ENCODE measurements at places on chromosomes 11 and 22.

GRCh38 chr11:8721609-8722500 is 39.3 kb downstream of the RPL27A start:
- no peak for DNase-seq

DNA sequence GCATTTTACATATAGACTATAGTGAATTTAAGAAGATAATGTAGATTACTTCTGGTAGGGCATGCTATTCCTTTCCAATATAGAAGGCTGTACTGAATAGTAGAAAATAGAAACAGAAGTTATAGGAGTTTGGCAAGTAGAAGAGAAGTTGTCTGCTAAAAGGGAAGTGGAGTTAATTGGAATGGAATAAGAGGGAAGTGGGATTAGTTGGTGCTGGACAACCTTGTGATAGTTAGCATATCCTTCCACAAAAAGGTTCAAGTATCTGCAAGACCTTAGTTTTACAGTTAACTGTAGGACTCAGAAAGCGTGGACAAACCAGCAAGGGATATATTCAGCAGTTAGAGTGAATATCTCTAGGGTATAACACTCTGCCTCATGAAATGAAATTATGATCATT is 185.5 kb downstream of the SWAP70 start:
- DNase-seq = no peak

GRCh38 chr11:5288906-5289550 is 12.7 kb downstream of the OR51B4 start:
- DNase-seq = no peak

GRCh38 chr11:72406540-72407527 is 27.5 kb downstream of the CLPB start:
- no peak for DNase-seq

GRCh38 chr11:83035070-83035854 is 36.4 kb downstream of the RAB30 start:
- DNase-seq = no peak

- no peak for DNase-seq
These were observed 58.1 kb upstream of the BARX2 start for GRCh38 chr11:129317571-129317970.

GRCh38 chr22:26722159-26722558 is 64.8 kb downstream of the MIAT start:
- no peak for DNase-seq

- DNase-seq = no peak
These were observed 36.1 kb upstream of the ANKK1 start for GRCh38 chr11:113351480-113351879.

- DNase-seq = no peak
These were observed 457.0 kb downstream of the MN1 start for GRCh38 chr22:27344546-27344945.

- DNase-seq = no peak
These were observed 303.8 kb downstream of the NXPE2 start for GRCh38 chr11:114982141-114982540.

DNA sequence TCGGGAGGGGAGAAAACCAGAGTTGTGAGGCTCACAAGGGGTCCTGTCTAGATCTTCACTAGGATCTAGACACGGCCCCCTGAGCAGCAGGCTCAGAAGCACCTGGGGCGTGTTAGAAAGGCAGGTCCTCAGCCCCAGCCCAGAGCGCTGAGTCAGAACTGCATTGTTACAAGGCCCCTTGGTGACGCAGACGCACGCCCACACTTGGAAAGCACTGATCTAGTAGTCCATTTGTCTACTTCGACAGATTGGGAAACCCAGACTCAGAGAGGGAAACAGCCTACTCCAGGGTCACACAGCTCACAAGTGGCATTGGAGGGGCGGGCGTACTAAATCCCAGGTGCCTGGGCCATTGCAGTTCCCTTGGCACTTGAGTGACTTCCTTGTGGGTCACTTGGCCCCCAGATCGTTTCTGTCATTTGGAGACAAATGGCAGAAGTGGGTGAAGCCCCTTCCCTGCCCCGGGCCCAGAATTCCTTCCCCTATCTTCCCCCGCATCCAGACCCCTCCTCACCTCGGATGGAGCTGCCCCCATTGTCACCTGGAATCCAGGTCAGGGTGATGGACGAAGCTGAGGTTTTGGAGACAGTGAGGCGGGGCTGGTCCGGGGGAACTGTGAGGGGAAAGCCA is 110.8 kb downstream of the CEP164 start:
- DNase-seq = no peak

- DNase-seq = no peak
These were observed 27.8 kb downstream of the ETS1 start for GRCh38 chr11:128559496-128560103.

GRCh38 chr11:101444851-101445250 is 139.0 kb downstream of the TRPC6 start:
- DNase-seq = no peak

DNA sequence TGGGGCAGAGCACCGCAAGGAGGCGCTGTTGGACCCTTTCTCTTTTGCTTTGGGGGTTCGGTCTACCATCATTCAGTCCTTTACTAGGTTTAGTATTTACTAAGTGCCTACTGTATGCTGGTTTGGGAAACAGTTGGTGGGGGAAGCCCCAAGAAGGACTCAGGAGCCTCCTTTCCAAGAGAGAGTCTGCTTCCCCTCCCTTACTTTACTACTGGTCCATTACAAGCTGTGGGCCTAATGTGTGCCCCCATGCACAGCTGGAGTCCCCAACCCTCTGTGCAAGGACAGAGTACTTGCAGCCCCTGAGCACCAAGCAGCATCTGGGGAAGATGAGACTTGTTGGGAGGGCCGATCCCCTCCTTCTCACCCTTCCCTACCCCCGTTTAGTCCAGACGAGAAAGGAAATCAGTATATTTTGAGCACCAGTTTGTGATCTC is 876 bp upstream of the UBE2L6 start:
- no peak for DNase-seq

- no peak for DNase-seq
These were observed 19.3 kb downstream of the IGSF9B start for GRCh38 chr11:133937468-133937867.

DNA sequence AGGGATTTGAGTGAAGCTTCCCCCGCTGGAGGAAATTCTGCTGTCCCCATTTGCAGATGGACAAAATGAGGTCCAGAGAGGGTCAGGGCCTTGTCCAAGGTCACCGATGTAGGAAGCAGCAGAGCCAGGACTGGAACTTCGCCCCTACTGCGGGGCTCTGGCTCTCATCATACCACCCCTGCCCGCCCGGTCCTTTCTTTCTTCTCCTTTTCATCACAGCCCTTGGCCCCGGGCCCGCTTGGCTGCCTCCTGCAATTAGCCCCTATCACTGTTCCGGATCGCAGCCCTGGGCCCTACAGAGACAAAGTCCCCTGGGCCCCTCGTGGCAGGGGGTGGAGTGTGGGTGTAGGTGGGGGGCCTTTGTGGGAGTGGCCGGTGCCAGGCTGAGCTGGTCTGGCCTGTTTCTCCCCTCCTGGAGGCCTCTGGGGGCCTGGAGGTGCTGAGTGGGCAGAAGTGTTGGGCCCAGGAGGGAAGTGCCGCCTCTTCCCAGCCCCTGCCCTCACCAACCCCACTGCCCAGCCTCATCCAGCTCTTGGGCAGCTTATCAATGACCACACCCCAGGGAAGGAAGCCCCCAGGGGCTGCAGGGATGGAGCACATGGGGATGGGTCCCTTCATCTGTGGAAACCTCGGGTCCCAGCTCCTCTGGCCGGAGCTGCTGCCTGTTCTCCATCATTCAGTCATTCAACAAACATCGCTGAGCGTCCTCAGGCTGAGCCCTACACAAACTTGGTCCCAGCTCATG is 3.4 kb downstream of the EMID1 start:
- no peak for DNase-seq

DNA sequence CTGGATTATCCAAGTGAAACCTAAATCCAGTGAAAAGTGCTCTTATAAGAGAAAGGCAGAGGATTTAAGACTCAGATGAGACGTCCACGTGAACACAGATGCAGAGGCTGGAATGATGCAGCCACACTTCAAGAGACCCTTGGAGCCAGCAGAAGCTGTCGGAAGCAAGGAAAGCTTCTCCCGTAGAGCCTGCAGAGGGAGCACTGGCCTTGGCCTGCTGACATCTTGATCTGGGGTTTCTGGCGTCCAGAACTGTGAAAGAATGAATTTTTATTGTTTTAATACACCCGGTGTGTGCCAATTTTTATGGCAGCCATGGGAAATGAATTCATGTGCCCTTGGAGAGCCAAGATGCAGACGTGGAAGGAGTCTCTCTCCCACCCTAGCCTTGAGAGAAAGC is 407.0 kb upstream of the B3GAT1 start:
- DNase-seq = no peak

DNA sequence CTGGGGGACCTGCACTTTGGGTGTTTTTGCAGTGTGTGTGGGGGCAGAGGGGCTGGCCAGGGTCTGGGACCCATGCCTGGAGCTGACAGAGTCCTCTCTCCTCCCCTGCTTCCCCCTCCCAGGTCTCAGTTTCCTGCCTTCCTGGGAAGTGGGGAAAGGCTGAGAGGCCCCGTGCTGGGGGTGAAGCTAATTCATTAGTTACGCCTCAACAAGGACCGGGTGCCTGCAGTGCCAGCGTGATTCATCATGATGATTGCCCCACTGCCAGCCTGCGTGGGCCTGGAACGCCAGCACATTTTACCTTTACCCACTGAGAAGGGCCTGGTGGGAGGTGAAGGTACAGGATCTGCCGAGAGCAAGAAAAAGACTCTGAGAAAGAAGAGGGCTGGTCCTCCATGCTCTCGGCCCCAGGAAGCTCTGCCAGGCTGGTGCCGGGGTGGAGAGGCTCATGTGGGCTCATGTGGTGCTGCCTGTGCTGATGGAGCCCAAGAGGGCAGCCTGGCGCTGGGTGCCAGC is 2.9 kb upstream of the LRRC10B start:
- DNase-seq = no peak

DNA sequence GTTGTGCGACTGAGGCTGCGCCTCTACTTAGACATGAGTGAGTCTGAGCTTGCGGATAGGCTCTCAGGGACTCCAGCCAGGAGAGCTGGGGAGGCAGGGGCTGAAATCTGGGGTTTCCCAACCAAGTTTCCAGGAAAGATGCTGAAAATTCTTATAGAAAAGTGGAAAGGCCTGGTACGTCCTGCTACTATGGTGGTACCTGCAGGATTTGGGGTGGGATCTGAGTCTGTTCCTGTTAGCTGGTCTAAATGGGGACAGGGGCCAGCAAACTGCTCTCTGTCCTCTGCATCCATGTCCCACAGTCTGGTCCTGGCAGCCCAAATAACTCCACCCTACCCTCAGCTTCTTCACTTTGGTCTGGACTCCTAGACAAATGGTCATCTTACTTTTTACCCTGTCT is 86.9 kb downstream of the INSC start:
- DNase-seq = no peak

- DNase-seq = no peak
These were observed 11.4 kb upstream of the A4GALT start for GRCh38 chr22:42732081-42732480.

GRCh38 chr11:87035976-87036583 is 1.7 kb upstream of the TMEM135 start:
- no peak for DNase-seq

DNA sequence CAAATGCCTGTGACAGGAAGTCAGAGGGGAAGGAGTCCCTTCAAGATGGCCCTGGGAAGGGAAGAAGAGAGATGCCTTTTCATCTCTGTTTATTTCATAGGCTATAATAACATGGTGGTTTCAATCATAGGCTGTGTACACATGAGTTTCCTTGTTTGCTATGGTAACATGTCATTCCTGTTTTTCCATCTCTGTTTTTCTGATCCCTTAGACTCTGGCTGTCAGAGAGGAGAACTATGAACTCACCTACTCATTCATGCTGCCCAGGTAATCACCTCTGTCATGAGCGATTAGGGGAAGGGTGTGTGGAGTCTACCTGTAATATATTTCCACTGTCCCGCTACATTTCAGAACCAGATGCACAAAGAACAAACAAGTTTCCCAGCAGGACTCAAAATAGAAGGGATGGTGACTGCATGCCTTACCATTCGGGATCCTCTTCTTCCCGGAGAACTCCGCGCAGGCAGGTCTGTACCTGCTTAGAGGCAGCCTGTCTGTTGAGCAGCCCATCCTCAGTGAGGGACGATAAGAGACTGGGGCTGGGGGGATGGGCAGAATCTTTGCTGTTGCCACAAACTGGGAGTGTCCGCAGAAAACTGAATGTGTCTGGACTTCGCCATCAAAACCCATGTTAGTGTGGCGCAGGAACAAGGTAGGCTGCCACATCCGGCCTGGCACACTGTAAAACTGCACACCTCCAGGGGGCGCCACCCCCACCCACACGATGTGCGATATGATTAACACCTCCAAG is 7.1 kb upstream of the PEX26 start:
- DNase-seq = no peak

- no peak for DNase-seq
These were observed 14.3 kb downstream of the TTC38 start for GRCh38 chr22:46281866-46282678.

DNA sequence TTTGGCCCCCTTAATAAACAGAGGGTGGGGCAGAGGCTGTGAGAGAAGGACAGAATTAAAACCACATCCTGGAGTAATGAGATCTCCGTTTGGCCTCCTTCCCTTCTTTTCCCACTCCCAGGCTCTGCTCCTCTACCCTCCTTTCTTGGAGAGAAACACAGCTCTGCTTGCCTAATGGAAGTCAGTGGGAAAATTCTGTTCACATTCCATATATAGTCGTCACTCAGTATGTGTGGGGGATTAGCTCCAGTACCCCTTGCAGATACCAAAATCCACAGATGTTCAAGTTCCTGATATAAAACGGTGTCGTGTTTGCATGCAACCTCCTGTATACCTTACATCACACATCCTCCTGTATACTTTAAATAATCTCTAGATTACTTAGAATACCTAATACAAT is 37.6 kb upstream of the THY1 start:
- no peak for DNase-seq

- no peak for DNase-seq
These were observed 121.4 kb downstream of the MICAL3 start for GRCh38 chr22:17902960-17903359.

- no peak for DNase-seq
These were observed 2.1 kb upstream of the RAG2 start for GRCh38 chr11:36600180-36600579.

DNA sequence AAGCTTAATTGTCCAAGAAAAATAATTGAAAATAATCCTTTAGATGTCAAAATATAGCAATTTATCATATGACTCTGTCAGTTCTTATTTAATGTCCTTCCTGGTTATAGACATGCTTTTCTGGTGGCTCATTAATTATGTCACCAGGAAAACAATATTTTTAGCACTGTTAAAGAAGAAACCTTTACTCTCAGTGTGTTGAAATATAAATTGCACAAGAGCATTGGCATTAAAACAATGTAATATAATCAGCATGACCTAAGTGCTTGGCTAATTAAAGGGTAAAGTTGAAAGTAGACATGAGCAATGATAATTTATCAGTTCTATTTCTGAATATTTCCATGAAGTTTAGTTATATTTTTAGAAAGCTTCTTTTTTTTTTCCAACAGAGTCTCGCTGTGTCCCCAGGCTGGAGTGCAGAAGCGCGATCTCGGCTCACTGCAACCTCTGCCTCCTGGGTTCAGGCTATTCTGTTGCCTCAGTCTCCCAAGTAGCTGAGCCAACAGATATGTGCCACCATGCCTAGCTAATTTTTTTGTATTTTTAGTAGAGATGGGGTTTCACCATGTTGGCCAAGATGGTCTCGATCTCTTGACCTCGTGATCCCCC is 232.3 kb downstream of the JRKL start:
- DNase-seq = no peak

GRCh38 chr11:70067591-70068341 is 10.4 kb upstream of the ANO1 start:
- no peak for DNase-seq

GRCh38 chr22:25922141-25922540 is 180.2 kb downstream of the MYO18B start:
- DNase-seq = no peak

Data from SIG-M5 (cell line).